ENCODE measurements at places on chromosomes 1 and 21.
A peak's percentile ranks its signal among the peaks of the same experiment; 100 is the strongest.

- no peak for DNase-seq
Observed at GRCh38 chr1:62724430-62724829, 36.2 kb upstream of the DOCK7 start.

- no peak for DNase-seq
Observed at GRCh38 chr1:70222716-70223235, 1.6 kb downstream of the SRSF11 start.

DNA sequence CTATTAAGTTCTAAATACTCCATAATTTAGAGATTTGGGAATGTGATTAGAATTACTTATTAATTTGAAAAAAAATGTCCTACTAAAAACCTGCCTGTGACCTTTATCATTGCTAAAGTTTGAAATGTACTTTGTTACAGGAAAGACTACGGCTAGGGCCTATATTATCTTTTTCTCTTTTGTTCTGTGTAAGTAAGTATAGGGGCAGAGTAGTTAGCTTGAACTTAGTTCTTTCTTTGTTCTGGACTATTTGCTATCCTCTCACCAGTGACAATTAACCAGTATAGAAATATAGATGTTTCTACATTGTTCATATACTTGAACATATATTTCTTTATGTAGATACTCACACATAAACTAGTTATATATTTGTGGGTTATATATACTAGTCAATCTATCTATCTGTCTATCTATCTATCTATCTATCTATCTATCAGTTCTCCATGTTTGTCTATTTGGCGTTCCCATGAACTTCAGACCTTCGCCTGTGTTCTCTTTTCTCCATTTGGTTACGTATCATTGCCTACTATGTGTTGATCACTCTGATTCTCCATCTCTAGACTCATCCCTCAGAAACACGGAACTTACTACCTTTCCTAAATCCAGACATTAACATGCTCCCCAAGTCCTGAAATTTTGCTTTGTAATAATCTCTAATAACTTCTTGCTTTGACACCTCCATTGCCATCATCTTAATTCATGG, 3.3 kb downstream of the PTPRC start:
- DNase-seq = no peak

GRCh38 chr1:193762236-193762635, 575.8 kb upstream of the B3GALT2 start:
- no peak for DNase-seq

DNA sequence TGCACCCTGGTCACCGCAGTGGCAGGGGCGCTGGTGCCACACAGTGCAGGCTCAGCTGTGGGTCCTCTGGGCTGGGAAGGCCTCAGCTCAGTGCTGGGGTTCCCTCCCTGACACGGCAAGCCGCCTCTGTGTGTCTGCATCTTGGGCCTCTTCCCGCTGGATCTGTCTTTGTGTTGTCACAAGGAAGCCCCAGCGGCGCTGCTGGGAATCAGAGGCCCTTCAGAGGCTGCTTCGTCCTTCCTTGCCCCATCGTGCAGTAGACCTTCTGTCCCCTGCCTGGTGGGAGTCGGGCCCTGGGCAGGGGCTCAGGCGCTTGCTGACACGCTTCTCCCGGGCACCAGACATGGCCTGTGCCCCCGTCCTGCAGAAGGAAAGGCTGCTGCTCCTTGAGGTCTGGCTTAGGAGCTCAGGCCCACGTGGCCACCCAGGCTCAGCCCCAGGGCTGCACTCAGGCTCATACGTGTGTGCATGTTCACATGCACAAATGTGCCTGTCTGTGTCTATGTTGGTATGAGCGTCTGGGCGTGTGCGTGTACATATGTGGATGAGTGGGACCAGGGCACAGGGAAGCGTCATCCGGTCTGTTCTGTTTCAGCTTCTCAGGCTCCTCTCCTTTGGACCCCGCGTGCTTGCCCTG, 24.3 kb upstream of the DIP2A start:
- DNase-seq = no peak

DNA sequence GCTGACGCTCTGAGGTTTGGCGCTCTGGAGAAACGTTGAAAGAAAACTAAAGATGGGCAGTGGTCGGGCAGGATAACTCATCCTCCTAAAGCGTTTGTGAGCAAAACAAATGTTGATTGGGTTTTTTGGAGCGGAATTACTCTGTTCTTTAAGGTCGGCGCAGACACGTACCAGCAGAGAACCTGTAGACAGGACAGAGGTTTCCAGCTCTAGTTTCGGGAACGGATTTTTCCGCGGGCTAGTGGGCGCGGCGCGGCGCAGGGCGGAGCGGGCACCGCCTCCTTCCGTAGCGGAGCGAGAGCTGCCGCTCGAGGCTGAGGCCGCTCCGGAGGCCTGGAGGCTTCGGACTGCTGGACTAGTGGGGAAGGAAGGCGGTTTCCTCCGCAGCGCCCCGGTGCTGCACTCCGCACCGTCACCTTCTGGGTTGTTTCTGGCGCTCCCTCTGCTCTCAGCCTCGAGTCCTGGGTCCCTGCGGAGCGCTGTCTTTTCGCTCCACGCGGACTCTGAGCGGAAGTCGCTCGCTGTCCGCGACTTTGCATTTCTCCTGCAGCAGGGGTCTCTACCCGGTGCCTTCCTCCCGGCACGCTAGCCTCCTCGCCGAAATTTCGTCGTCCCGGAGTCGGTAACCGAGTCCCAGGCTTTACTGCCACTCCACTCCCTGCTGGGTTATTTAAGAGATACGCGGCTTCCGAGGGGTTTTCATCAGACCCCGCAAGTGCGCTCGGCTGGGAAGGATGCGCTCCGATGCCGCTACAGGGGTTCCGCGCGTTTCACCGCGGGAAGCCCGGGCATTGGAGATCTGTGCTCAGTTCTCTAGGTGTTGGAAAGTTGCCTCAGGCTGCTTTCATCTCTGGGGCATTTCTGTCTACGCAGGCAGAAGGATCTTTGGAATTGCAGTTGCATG, 7.0 kb downstream of the FOXD2 start:
- peak; percentile 40 for DNase-seq

DNA sequence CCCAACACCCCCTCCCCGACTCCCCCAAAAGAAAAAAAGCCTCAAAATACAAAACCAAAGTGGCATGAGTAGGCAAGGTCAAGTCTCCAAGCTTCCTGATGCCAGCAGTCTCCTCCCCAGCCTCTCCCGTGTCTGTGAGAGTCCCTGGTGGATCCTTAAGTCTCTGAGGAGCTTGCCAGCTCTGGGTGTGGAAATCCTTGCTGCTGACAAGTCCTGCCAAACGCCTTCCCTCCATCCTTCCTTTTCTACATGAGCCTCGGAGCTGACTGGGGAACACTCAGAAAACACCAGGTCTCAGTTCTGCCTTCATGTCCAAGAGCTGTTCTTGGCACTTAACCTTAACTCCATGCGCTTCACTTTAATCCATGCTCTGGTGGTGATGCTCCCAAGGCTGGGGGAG, 3.7 kb upstream of the ETV3L start:
- DNase-seq = no peak

- no peak for DNase-seq
Observed at GRCh38 chr1:62494137-62494536, 57.3 kb downstream of the USP1 start.

- no peak for DNase-seq
Observed at GRCh38 chr1:246638941-246639655, 72.8 kb downstream of the CNST start.

GRCh38 chr1:203289281-203289981, 15.9 kb upstream of the BTG2 start:
- peak; percentile 92 for DNase-seq

- no peak for DNase-seq
Observed at GRCh38 chr21:26943921-26944320, 23.0 kb downstream of the ADAMTS5 start.

GRCh38 chr1:200172311-200172710, 144.8 kb downstream of the NR5A2 start:
- DNase-seq = no peak

- no peak for DNase-seq
Observed at GRCh38 chr1:65827346-65827745, 34.7 kb downstream of the PDE4B start.

- DNase-seq = no peak
Observed at GRCh38 chr1:41894101-41894807, 24.5 kb downstream of the HIVEP3 start.

DNA sequence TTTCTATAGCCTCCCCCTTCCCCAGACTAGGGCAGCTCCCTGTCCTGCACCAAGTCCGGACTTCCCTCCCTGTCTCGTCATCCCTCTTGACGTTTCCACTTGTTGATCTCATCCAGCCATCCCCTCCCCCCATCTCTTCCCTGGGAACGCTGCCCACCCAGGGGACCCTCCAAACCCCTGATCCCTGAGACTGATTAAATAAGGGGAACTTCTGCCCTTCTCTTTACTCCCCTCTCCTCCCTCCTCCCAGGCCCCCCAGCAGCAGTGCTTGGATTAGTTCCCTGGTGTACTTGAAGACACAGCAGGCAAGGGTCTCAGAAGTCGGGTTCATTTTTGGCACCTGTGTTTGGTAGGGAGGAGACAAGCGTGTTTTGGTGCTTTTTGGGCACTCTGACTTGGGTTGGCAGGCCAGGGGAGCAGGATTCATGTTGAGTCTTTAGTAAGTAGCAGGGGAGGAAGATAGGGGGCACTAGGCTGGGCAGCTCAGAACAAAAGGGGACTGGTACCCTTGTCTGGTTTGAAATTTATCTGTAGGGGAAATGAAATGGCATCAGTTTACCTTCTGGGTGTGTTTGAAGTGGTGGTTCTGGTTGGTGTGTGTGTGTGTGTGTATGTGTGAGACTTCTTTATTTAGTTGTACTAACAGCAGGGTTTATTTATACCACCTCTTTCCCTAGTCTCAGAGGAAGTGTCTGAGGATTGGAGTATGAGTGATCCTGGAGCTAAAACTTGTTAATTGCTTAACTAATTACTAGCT, 11.1 kb downstream of the VANGL2 start:
- DNase-seq = no peak

- no peak for DNase-seq
Observed at GRCh38 chr1:99457381-99458165, 188.3 kb upstream of the PALMD start.

GRCh38 chr1:181508486-181509165, 25.3 kb downstream of the CACNA1E start:
- DNase-seq = no peak

GRCh38 chr1:25765136-25765922, 34.7 kb upstream of the SELENON start:
- no peak for DNase-seq

DNA sequence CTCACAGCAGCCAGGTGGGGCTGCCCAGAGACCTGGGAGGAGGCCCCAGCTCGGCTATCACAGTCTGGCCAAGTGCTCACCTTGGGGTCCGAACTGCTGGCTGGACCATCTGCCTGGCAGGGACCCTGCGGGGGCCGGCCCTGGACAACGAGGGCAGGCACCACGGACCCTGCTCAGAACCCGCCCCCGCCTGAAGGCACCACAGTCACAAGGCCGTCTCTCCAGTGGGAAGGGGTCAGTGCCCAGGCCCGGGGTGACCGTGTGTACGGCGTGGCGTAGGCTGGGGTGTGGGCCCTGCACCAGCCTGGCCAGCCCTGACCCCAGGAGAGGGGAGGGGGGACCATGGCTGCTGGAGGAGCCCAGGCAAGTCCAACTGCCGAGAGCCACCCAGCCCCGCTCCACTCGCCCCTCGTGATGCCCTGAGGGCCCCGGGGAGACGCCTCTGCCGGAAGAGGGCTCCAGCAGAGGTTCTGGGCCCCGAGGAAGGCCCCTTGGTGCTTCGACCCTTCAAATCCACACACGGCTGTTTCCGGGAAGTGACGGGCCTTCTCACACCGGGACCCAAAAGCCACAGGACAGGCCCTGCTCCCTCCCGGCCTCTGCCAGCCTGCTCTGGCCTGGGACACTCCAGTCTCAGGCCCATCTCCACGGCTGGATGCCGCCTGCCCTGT, 11.2 kb upstream of the RNF223 start:
- no peak for DNase-seq

GRCh38 chr1:202201971-202202370, 8.4 kb downstream of the LGR6 start:
- DNase-seq = no peak

GRCh38 chr1:51272916-51273315, 36.8 kb downstream of the RNF11 start:
- no peak for DNase-seq

GRCh38 chr1:213227458-213227857, 176.4 kb downstream of the RPS6KC1 start:
- no peak for DNase-seq

DNA sequence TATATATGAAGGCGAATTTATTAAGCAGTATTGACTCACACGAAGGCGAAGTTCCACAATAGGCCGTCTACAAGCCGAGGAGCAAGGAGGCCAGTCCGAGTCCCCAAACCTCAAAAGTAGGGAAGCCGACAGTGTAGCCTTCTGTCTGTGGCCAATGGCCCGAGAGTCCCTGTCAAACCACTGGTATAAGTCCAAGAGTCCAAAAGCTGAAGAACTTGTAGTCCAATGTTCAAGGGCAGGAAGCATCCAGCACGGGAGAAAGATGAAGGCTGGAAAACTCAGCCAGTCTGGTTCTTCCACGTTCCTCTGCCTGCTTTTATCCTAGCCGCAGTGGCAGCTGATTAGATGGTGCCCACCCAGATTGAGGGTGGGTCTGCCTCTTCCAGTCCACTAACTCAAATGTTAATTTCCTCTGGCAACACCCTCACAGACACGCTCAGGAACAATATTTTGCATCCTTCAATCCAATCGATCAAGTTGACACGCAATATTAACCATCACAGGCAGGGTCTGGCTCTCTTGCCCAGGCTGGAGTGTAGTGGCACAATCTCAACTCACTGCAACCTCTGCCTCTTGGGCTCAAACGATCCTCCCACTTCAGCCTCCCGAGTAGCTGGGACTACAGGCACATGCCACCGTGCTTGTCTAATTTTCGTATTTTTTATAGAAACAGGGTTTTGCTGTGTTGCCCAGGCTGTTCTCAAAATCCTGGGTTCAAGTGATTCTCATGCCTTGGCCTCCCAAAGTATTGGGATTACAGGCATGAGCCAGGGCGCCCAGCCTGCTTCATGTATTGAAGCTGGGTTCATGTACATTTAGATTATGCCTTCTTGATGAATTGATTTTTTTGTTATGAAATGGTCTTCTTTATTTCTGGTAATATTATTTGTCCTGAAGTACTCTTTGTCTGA, 85.3 kb downstream of the DHRS3 start:
- no peak for DNase-seq

- DNase-seq = no peak
Observed at GRCh38 chr1:12495725-12496124, 122.3 kb downstream of the DHRS3 start.

DNA sequence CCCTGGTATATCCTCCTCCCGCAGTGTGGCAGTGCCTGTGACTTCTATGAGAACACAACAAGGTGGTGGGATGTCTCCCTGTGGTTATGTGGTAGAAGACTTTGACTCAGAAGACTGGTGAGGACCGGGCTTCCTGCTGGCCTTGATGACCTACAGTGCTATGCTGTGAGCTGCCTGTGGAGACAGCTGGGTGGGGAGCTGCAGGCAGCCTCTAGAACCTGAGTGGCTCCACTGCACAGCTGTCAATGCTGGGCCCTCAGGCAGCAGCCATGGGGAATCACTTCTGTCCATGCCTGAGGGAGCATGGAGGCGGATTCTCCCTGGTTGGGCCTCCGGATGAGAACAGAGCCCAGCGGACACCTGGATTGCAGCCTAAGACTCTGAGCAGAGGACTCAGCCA, 14.9 kb downstream of the SLC1A7 start:
- no peak for DNase-seq

Measured in activated naive CD4-positive, alpha-beta T cell treated with Interleukin-2 at 50 U/mL for 16 hours (primary cell).